Hematopoietic multipotent progenitor cell treated with erythropoietin and hydrocortisone succinate and interleukin-3 and kit ligand, for 6 days (in vitro differentiated cells): ENCODE measurements at places on chromosomes 4 and X.

DNA sequence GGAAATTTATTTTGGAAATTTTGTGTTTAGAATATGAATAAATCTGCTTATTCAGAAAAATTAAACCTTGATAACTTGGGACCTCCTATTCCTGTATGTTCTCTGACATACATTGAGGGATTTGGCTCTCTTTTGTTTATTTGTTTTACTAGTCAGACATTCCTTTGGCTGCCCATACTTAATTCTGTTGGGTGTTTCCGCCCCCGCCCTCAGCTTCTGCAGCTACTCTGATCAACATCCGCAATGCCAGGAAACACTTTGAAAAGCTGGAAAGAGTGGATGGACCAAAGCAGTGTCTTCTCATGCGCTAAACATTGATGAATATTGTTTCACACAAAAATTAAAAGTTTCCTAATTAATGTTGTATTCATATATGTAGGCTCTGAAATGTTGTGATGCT lies 40.5 kb downstream of the RRAGB start:
- DNase-seq: no peak

DNA sequence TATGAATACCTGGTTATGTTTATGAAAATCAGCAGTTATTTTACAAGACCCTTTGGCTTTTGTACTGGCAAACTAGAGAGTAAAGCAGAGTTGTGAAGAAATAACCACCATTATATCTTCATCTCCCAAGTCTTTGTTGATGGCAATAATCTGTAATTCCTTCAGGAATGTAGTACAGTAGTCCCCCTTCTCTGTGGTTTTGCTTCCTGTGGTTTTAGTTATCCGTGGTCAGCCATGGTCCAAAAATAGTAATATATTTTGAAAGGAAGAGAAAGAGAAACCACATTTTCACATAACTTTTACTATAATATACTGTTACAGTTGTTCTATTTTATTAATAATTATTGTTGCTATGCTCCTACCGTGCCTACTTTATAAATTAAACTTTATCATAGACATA lies 27.8 kb downstream of the BANK1 start:
- no peak for DNase-seq

- DNase-seq: no peak
Measured at GRCh38 chr4:153725136-153725830, 34.5 kb downstream of the RNF175 start.

GRCh38 chr4:100843910-100844309 lies 326.1 kb upstream of the EMCN start:
- no peak for DNase-seq

DNA sequence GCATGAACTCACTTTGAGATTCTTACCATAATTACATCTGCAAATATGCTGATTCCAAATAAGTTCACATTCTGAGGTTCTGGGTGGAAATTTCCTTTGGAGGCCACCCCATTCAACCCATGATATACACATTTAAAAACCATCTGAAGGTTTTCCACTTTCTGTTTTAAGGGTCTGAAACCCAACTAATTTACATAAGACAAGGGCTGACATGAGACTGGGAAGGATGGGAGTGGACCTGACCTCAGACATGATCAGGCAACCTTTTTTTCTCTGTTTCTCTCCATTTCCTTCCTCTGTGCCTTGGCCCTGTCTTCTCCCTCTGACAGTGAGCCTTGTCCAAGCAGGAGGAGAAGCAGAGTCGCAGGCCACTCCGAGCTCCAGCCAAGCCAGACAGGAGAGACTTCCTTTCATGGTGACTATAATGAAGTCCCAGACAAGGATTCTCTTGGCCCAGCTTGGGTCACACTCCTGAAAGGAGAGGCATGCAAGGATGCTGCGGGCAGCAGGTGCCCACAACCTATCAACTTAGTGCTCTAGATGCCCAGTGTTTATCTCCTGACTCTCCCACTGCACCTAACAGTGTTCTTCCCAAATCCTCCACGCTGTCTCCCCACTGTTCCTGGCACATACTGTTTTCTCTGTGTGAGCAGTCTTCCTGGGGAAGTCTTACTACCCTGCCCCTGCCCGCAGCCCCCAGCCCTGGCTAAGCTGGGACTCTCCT lies 39.9 kb downstream of the MSX1 start:
- no peak for DNase-seq
